ENCODE measurements at places on chromosomes 6 and 20.
A peak's percentile ranks its signal among the peaks of the same experiment; 100 is the strongest.

- DNase-seq: no peak
Measured at GRCh38 chr6:42769836-42770235, 12.0 kb upstream of the BICRAL start.

GRCh38 chr20:53445932-53446331, 147.7 kb downstream of the ZNF217 start:
- DNase-seq: no peak

DNA sequence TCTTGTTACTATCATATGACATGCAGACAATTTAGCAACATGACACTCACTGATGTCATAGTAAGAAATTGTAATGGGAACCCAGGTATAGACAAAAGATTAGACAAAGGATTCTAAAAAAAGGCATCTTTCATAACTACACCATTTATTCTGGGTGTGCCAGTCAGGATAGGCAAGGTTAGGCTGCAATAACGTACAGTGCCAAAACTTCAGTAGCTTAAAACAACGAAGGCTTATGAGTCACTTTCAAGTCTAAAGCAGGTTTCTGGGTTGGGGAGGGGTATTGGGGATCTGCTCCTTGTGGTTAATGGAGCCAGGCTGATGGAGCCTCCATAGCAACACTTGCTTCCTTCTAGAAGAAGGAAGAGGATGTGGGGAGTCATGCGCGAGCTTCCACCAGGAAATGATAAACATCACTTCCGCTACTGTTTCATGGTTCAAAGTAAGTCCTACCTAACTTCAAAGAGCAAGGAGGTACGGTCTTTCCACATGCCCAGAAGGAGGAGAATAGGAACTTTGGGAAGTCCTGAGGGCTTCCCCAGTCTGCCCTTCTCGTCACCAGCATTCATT, 2.0 kb upstream of the GTSF1L start:
- no peak for DNase-seq

GRCh38 chr6:96391776-96392360, 129.7 kb upstream of the UFL1 start:
- no peak for DNase-seq

DNA sequence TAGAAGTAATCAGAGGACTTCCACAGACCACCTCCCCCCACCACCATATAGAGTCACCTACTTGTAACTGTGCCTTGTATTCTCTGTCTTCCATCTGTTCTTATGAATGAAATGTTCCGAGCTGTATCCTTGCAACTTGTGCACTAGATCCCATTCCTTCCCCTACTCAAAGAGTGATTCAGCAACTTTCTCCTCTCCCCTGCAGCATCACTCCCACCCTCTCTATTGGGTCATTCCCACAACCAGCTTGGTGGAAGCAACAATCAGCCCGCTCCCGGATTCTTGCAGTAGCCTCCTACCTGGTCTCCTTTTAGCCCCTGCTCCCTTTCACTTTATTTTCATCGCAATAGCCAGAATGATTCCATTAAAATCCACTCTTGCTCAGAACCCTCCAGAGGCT, 34.9 kb upstream of the REV3L start:
- DNase-seq: no peak

- DNase-seq: no peak
Measured at GRCh38 chr6:100626721-100627120, 162.0 kb upstream of the SIM1 start.

- DNase-seq: no peak
Measured at GRCh38 chr6:3926150-3926482, 76.9 kb downstream of the FAM50B start.

- DNase-seq: no peak
Measured at GRCh38 chr20:43767686-43768474, 41.1 kb upstream of the GTSF1L start.

GRCh38 chr20:3730803-3731672, 1.4 kb upstream of the HSPA12B start:
- DNase-seq: no peak

DNA sequence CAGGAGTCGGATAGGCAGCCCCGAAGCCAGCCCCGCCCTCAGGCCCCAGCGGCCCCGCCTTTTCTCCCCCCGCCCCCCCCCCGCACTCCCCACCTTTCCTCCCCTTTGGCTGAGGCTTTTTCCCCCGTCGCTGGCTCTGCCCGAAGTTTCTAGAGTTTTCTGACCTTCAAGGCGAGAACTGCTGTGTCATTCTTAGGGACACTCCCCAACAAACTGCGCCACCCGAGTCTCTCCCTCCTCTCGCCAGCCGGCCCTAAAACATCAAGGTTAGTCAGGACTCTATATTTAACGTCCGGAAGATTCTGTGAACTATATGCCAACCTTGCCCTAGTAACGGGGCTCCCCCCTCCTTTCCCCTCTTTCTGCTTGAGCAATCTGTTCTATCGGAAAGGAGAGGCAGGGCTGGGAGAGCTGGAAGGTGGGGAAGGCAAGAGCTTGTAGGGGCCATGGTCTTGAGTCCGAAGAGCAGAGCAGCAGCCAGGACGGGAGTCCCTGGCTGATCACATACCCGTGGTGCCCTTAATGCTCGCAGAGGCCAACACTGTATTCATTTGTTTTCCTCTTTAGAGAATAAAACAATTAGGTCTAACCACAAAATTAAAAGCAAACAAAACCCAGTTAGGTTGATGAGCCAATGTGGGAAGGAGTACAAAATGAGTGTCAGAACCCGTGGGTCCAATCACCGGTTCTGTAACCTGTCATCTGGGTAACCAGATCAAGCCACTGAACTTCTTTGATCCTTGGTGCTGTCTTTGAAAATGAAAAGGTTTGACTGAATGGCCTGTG, 5.3 kb upstream of the HSPA1B start:
- no peak for DNase-seq

- no peak for DNase-seq
Measured at GRCh38 chr6:67914419-67914818, 720.7 kb upstream of the ADGRB3 start.

GRCh38 chr20:62627901-62628612, 14.2 kb upstream of the SLCO4A1 start:
- no peak for DNase-seq

DNA sequence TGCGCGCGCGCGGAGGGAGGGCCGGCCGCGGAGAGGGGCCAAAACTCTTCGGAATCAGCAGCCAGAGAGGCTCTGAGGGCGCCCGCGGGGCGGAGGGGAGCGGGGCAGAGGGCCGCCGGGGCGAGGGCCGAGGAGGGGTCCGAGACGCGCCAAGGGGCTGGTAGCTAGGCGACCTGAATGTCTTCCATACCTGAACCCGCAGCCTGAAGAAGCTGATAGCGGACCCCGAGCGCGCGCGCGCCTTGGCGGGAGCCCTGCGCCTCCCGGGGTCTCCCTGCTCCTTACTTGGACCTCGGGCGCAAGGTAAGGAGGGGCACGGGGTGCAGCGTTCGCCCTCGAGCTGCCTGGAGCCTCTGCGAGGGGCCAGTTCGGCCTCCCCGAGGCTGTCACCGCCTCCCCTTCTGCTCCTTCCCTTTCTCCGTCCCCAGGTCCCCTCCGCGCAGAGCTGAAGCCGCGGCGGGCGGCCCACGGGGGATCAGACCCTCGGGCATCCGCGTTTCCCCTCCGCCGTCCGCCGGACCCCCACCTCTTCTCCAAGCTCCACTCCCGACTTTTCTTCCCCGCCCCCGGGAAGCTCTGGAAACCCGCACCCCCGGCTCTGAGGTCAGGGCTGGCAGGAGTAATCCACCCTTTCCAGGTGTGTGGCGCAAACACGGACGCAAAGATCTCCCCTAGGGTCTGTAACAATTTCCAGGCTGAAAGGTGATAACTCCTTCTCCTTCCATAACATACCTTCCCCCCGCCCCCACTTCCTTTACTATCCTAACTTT, 13.1 kb upstream of the DEK start:
- DNase-seq: no peak

DNA sequence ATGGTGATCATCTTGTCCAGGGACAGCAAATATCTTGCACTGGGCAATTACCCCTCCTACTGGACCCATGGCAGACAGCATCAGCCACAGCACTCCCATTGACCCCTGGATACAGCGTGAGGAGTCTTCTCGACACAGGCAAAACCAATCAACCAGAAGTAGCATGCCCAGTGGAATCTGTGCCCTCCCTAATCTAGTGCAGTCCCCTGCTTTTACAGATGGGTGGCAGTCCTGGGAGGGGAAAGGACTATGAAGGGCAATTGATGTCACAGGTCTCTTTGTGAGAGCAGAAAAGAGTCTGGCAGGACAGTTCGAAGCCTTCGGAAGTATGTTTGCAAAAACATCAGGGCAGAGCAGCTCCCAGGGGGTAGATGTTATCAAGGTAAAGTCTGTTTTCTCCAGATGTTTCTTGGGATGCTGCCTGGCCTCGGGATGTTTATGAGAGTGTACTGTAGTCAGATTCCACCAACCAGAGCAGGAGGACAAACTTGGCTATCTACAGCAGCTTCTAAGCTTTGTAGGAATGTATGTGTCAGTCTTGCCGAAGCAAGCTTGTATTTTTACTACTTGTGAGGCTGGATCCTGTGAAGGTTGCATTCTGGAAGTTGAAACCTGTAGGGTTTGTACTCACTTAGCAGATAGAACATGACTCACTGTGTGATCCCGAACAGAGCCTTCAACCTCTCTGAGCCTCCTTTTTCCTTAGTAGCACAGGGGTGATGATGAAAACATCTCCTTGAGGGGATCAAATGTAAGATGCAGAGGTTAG, 63.0 kb upstream of the MYL9 start:
- DNase-seq: no peak

- no peak for DNase-seq
Measured at GRCh38 chr6:12442455-12442854, 152.3 kb downstream of the EDN1 start.

DNA sequence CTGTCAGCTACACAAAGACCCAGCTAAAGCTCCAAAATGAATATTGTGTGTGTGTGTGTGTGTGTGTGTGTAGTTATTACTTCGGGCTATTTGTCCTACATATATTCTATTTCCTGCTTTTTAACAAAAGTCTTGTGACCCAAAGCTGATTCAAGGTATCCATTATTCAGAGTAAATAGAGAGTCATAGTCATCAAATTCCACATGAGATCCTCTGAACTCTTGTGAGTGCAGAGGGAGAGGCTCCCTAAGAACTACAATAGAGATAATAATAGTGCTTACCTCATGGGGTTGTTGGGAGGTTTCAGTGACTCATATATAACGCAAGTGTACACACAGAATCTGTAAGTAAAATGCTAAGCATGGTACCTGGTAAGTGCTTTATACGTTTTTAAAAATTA, 95.6 kb upstream of the SHLD1 start:
- DNase-seq: no peak

- DNase-seq: no peak
Measured at GRCh38 chr6:92117800-92118199, 1301.6 kb downstream of the EPHA7 start.

DNA sequence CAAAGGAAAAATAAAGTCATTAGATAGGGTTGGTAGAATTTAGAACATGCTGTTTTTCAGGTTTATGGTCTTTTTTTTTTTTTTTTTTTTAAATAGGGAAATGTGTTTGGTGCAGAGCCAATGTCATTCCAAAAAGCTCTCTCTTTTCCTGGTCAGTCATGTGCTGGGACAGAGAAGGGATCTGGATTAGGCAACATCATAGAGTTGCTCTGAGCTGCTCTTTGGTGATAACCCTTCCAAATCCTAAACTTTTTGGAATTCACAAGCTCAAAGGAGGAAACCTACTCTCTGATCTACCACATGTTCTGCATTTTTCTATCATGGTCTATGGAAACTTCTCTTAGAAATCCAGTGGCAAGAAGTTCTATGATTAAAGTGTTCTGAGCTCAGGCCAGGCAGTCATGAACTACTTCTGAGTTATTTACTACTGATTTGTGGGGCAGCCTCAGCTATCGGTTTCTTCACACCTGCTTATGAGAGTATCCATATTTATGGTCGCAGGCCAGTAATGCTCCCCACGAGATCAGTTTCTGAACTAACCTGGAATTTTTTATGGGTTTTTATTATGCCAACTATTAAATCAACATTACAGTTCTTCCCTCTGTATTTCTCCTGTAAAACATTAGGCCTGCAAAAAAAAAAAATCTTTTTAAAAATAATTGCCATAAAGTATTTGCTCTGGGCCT, 4.8 kb downstream of the EDN1 start:
- no peak for DNase-seq

DNA sequence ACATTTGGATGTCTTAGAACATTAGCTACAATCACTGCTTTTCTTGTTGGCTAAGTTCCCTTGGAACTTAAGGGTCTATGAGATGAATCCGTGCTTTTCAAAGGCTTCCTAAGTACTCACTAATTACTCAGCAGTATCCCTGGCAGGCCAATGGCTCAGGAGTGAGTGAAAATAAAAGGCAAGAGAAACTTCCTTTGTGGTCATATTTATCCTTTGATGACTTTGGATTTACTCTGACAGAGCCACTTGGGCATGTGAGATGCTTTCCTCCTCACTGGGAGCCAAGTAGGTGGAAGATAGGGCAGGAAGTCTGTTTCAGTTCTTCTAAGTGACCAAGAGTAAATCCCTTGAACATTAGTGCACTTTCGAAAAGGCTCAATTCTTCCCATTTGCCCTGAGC, 224.3 kb upstream of the FOXA2 start:
- no peak for DNase-seq

- DNase-seq: no peak
Measured at GRCh38 chr6:96990462-96990861, 65.9 kb downstream of the KLHL32 start.

DNA sequence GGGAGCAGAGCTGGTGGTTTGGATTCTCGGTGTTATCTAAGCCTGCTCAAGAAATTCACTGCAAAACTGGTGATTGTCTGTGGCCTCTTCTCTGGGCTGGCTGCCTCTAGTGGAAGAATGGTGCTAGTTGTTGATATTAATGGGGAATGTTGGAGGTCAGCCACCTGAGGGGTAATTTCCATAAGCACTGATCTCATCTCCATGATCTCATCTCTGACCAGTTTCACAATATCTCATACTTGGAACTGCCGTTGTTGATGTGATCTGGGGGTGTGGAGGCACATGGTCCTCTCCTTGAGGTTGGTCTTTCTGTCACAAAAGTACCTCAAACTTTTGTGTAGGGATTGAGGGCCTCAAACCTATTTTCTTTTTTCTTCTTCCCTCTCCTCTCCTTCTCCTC, 102.6 kb downstream of the CD109 start:
- no peak for DNase-seq

DNA sequence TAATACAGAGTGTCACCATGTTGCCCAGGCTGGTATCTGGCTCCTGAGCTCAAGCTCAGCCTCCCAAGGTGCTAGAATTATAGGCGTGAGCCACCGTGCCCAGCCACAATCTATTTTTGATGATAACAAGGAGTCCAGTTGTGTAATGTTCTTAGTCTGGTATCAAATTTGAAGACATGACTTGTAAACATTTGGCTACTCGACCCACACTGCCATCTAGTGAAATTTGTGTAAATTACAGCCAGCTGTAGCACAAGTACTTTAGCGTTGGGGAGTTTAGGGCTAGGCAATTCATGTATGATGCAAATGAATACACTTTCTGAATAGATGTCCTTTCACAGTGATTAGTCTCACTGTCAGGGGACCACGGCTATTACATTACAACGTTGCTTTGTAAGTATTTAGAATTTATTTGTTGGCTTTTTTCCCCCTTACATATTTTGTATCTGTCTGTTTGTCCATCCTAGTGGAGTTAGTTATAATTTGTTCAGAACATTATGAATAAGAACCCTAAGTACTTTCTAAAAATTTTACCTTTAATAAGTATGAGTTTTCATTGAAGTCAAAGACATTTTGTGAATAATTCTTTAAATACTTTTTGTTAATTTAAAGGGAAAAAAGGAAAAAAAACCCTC, 139.7 kb downstream of the PRDM13 start:
- DNase-seq: peak; percentile 16

GRCh38 chr6:105459864-105460263, 57.0 kb upstream of the PREP start:
- no peak for DNase-seq
